Mucosa of gallbladder (tissue), 1 donor: ENCODE measurements at places on chromosomes 4 and X. TPM values are rescaled to one million over a fixed set of nuclear protein-coding genes. Genes with fewer than 3 reads are reported as not detected.

DNA sequence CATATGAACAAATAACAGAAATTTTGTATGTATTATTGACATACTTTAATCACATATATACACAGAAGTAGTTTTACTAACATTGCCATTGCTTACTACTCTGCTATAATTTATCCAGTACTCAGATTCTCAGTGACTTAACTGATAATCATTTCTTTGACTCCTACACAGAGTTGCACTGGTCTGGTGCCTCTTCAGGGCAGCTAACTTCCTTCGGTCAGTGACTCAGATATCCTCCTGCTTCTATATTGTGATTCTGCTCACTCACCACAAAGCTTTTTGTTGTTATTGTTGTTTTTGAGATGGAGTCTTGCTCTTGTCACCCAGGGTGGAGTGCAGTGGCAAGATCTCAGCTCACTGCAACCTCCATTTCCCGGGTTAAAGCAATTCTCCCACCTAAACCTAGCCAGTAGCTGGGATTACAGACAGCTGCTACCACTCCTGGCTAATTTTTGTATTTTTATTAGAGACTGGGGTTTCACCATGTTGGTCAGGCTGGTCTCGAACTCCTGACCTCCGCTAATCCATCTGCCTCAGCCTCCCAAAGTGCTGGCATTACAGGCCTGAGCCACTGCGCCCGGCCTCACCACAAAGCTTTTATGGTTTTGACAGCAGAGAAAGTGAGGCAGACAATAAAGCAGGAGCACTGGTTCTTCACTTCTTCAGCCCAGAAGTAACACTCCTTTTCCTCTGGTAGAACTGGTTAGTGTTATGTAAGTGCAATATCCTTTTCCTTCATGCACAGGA, 499.3 kb downstream of the EPHA5 start:
- DNase-seq = no peak

The NUDT11 gene
- 1.5 TPM for total RNA-seq

DNA sequence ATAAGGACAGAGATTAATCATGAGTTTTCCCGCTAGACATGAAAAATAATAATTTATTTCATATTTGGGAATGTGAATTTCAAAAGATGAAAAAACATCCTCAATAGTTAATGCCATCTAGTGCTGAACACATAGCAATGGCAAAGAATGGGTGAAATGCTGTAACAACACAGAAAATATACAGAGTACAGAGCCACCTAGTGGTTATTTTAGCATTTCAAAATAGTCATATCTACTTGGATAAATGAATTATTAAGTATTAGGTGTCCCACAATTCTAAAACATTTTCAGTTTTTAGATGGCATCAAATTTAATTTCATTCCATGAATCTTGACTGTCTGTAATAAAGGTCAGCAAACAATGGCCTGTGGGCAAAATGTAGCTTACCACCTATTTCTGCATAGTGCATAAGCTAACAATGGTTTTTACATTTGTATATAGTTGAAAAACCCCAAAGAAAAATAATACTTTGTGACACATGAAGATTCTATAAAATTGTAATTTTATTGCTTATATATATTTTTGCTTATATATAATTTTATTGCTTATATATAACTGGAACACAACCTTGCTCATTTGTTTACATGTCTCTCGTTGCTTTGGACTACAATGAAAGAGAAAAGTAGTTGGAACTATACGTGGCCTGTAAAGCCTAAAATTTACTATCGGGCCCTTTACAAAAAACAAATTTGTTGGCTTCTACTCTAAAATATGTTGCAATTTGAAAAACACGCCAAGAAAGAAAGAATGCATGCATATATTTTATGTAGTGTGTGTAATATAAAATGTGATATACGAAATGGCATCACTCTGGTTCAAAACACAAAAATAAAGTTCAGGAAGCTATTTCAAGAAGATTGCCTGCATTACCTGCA, 99.1 kb upstream of the FAM47C start:
- no peak for DNase-seq

- DNase-seq = no peak
Measured at GRCh38 chr4:139266208-139266582, 13.8 kb downstream of the MGARP start.

DNA sequence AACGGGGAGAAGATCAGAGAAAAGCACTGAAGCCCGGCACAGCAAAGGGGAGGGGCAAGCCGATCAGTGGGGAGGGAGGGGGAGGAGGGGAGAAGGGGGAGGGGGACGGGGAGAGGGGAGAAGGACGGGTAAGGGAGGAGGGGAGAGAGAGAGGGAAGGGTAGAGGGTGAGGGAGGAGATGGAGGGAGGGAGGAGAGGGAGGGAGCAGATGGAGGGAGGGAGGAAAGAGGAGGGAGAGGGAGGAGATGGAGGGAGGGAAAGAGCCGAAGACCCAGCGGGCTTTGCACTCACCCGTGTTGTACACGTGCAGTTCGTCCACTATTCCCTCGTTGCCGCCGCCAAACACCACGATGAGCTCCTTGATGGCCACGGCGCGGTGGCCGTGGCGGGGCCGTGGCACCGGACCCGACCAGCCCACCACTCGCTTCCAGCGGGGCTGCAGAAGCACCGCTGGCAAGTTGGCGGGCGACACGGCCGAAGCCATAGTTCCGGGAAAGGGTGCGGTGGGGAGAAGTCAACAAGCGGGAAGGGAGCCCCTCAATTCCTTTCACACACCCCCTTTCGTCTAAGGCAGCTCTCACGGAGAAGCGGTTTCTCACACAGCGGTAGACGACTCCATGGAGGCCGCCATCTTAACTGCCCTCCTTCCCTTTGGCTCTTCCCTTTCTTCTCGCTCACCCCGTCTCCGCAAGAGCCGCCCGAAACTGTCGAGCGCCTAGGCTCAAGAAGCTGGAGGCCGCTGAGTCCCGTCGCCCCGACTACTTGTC, 1.1 kb downstream of the HCFC1 start:
- DNase-seq = no peak

The TRAPPC2 gene
- 25.1 TPM for total RNA-seq
